Stimulated activated CD4-positive, alpha-beta T cell treated with anti-CD3 and anti-CD28 coated beads, TNF-alpha, amount 100 ng/mL, for 1 hour (primary cell): ENCODE measurements at places on chromosomes 7 and 10.

GRCh38 chr7:134941185-134941900 lies 45.0 kb upstream of the AGBL3 start:
- DNase-seq, result no peak

DNA sequence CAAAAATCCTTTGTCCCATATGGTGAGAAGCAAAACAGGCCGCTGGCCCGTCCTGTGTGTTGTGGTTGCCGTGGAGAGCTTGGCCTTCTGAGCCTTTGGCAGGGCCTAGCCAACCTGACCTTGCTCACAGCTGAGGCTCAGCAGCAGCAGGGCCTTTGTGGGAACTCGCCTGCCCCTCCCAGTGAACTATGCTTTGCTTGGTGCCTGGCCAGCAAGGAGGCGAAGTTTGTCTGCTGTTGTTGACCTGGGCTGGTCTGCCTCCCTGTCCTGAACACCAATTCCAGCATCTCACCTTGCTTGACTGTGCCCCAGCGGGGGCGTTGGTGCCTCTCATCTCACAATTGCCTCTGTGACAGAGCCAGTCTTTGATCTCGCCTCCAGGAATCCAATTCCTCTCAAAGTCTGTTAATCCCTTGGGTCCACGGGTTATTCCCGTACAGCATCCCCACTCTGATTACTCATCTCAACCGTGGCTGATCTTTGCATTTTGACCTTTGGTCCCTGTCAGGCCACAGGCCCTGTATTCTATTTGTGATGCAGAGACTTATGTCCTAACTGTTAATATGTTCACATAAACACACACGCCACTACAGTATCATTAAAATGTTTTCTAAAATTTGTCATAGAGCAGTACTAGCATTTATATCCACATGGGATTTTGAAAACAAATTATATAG lies 22.6 kb downstream of the EPDR1 start:
- DNase-seq, result no peak

- DNase-seq, result no peak
Observed at GRCh38 chr10:96235326-96236089, 35.9 kb downstream of the BLNK start.

- no peak for DNase-seq
Observed at GRCh38 chr10:106252541-106252940, 912.0 kb downstream of the SORCS1 start.

DNA sequence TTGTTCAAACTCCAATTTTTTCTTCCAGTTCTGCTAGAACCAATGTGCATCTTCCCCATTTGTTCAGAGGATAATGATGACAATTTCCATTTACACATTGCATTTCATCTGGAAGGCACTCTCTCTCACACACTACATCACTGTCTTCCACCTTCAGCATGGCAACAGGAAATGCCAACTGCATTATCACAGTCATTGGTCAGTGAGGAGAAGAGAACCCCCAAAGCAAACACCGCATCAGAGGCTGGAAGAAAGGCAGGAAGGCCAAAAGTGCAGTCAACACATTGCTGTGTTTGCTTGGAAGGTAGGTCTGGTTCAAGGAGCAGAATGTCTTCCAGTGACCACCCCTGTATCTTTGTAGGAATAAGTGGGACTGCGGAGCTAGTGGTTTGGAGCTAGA lies 192.2 kb upstream of the RHOBTB1 start:
- DNase-seq, result no peak

GRCh38 chr7:68977385-68978055 lies 620.8 kb upstream of the AUTS2 start:
- no peak for DNase-seq

- DNase-seq, result no peak
Observed at GRCh38 chr7:158730383-158731346, 26.1 kb upstream of the NCAPG2 start.

- DNase-seq, result no peak
Observed at GRCh38 chr7:39197831-39198230, 220.1 kb downstream of the POU6F2 start.

DNA sequence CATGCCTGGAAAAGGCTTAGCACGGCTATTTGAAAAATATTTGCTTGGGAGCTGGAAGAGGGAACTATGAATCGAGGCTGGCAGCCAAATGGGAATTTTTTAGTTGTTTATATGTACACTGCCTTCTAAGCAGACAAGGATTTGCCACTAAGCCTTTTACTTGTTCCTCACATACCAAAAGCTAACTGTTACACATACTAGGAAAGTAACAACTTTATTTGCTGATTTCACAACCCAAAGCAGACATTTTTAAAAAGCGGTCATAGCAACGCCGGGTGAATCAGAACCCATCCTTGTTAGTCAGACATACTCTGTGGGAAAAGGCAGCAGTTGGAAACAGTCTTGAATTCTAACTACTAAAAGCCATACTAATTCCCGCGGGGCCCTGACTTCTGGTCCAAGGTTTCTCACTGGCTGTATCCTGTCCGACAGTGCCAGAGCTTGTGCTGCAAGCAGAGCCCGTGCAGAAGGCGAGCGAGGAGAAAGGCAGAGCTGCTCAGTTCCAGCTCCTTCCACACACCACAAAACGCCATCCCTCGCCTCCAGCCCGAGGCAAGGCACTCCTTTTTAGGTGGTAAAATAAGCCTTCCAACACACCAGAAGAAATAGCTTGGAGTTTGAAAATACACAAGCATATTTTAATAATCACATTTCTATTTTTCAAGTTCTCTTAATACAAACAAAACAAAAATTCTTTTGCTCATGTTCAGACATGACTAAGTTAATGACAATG lies 89.2 kb downstream of the RNF216 start:
- no peak for DNase-seq

DNA sequence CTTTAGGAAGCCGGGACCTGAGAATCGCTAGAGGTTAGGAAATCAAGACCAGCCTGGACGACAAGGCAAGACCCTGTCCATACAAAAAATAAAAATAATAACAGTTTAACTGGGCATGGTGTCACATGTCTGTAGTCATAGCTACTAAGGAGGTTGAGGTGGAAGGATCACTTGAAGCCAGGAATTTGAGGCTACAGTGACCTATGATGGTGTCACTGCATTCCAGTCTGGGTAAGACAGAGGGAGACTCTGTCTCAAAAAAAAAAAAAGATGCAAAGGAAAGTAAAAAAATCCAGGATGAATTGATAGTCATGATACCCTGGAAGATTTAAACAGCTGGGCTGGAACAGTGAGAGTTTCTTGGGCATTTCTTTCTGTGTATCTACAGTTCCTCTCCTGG lies 463.2 kb downstream of the GALNT17 start:
- DNase-seq, result no peak

GRCh38 chr7:28020302-28020940 lies 160.2 kb downstream of the JAZF1 start:
- DNase-seq, result no peak

DNA sequence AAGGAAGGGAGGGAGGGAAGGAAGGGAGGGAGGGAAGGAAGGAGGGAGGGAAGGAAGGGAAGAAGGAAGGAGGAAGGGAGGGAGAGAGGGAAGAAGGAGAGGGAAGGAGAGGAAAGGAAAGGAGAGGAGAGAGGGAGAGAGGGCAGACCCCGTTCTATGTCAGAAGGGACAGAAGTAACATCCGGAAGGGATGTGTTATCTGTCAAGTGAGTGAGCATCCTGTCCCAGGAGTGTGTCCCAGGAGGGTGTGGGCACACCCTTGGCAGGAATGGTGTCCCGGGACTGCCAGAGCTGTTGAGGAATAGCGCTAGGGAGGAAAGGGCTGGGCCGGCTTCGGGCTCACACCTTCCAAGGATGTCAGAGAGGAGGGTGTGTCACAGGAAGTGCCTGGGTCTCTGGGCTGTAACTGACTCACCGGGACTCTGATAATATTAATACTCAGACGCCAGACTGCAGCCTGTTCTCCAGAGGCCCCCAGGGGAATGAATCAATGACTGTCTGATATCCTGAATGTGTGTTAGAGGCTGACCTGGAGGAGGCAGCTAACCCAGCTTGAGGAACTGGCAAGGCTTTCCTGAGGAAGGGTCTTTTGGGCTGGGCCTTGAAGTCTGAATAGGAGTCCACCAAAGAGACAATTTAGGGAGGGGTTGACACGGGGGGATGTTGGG lies 125.6 kb upstream of the TNRC18 start:
- DNase-seq, result no peak

DNA sequence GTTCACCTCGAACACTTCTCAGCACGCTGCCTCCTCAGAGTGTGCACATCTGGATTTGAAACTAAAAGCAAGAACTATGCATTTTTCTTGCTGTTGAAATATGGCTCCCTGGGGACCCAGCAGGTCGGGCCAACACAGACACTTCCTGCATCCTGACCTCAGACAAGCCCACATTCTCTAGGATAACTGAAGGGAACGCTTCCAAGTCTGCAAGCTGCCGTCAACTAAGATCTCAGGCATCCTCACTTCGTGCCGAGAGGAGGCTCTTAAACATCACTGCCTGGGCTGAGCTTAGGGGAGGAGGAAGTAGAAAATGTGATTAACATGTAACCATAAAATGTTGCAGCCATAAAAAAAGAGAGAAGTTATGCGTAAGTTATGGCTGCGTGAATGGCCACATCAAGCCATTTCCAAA lies 65.5 kb downstream of the PYROXD2 start:
- no peak for DNase-seq

GRCh38 chr10:1401071-1401965 lies 336.0 kb downstream of the ADARB2 start:
- DNase-seq, result no peak

- no peak for DNase-seq
Observed at GRCh38 chr10:98328163-98328562, 60.2 kb upstream of the LOXL4 start.

DNA sequence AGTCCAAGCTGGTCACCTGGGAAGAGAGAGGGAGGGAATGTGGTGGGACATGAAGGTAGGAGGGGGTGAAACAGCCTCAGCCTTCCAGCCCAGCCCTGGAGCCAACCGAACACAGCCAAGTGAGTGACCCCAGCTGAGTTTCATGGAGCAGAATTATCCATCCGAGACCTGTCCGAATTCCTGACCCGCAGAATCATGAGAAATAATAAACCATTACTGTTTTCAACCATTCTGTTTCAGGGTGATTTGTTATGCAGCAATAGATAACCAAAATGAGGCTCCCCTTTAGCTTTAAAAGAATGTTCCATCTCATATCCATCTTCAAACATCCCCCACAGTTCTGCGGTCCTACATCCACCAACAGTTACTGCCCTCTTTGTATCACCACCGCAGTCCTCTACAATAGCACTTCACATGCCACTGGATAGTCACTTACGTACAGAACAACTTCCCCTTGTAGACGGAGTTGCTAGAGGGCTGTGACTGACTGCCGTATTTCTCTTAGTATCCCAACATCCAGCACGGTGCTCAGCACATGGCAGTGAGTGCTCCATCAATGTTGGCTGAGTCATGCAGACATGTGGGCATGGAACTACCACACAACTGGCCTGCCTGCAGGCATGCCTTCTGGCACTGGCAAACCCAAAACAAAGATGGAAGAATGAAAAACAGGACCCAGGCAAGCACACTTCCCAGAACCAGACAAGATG lies 18.5 kb downstream of the KIAA1549 start:
- DNase-seq, result no peak

- DNase-seq, result no peak
Observed at GRCh38 chr10:129134371-129134770, 332.7 kb upstream of the MGMT start.

DNA sequence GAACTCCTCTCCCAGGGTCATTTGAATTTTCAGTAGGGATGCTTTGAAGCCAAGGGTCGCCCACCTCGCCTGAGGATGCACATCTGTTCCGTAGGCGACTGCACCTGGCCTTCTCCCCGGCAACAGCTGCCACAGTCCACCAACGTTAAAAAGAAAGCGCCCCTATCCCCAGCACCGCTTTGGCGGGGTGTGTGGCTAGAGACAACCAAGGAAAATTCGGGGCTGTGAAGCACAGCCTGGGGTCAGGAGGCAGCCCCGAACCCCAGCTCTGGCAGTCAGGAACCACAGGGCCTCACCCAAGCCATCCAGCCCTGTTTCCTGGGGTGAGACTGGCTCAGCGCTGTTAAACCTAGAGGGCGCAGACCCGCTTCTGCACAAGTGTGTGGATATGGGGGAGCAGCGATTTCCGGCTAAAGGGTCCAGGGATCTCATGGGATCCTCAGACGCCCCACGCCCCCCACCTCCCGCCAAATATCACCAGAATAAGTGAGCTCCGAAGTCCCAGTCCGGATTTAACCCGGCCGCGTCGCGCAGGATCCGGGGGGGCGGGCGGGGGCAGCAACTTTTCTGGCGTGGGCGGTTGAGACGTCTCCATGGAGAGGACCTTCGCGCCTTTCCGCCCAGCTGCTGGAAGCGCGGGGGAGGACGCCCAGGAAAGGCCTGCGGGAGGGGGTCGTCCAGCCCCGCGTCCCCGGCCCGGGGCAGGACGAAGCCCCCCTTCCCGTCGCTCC lies 822 bp downstream of the ZC3HAV1L start:
- DNase-seq, result no peak

GRCh38 chr7:96532428-96532935 lies 177.2 kb downstream of the SEM1 start:
- DNase-seq, result no peak

DNA sequence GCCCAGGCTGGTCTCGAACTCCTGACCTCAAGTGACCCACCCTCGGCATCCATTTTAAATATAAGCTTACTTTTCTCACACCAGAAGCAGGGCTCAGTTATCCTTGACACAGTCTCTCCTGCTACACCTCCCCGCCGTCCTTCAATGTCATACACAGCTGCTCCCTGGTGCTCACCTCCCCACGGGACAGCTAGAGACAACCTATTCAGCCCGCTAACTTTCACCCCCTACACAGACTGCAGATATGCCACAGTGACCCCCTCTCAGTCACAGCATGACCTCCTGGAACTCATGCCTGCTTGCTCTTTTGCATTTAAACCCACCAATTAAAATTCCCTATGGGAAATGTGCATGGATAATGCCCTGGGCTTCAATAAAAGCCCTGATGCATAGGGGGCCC lies 44.2 kb upstream of the KCNMA1 start:
- DNase-seq, result no peak

- DNase-seq, result no peak
Observed at GRCh38 chr10:129863201-129863663, 100.8 kb downstream of the EBF3 start.

DNA sequence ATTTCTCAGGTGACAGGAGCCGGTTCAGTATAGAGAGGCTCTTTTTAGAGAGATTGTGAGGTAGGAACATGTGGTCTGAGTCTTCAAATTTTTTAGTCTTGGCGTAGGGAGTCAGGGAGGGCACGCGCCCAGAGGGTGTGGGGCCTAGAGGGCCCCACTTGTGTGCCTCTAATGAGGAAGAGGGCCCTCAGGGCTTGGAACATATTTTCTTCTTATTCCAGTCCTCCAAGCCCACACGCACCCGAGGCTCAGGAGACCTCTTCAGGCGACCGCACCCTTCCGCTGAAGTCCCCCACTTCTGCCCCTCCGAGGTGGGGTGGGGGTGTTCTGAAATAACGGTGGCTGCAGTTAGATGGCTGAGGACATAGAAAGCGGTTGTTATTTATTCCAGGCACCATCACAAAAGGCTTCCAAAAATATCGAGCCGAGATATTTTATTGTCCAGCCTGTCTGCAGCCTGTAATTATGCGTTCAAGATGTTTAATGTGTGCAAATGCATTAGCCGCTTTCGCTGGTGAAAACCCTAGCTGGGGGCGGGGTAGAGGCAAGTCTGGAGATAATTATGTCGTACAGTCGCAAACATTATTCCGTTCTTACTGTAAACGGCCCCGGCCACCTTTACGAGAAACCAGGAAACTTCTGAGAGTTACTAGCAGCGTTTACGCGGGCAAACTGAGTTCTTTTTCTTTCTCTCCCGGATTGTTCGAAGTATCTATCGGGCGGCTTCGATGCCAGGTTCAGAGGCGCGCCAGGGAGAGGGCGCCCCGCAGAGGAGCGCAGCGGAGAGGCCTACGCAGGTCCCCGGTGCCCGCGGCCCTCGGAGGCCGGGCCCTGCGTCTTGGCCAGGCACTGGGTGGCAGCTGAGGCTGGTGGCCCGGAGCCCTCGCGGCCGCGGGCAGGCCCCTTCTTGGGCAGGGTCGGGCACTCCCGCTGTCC lies 12.9 kb upstream of the HOXA13 start:
- DNase-seq, result no peak
